Left kidney (tissue), 8 donors: ENCODE measurements at places on chromosomes 12 and 14. TPM values are rescaled to one million over a fixed set of nuclear protein-coding genes. Genes with fewer than 3 reads are reported as not detected.

DNA sequence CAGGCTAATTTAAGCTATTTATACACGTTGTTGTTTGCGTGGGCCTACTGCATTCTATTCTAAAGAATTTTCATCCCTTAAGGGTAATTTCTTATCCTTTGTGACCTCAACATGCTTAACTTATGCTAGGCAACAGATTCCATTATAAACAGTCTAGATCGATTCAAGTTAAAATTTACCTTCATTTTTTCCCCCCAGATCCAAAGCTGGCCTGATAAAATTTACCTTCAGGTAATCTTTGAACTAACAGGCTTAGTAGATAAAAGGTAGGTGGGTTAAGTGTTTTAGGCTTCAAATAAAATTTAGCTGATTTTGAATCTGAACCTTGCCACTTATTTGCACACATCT, 389 bp upstream of the CCNB1IP1 start:
- DNase-seq, result no peak

GRCh38 chr12:94938583-94938982, 64.9 kb downstream of the NDUFA12 start:
- DNase-seq, result no peak

DNA sequence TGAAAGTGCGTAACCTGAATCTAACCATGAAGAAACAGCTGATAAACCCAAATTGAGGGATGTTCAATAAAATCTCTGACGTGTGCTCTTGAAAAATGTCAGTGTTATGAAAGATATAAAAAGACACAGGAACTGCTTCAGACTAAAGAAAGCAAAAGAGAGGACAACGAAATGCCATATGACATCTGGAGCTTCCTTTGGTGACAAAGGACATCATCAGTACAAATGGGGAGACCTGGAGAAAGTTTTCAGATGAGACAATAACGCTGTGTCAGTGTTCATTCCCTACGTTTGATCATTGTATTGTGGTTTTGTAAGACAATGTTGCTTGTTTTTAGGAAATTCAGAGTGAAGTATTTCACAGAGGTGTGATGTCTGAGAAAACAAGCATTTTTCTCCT, 125.9 kb upstream of the MAP1LC3B2 start:
- no peak for DNase-seq

- DNase-seq, result no peak
Observed at GRCh38 chr14:31243860-31244259, 36.3 kb upstream of the HECTD1 start.

GRCh38 chr12:8064131-8064530, 2.0 kb downstream of the C3AR1 start:
- no peak for DNase-seq

GRCh38 chr14:23436327-23437132, 1.1 kb upstream of the MYH7 start:
- peak; percentile 92 for DNase-seq

- no peak for DNase-seq
Observed at GRCh38 chr14:54253195-54253947, 143.4 kb upstream of the CDKN3 start.

DNA sequence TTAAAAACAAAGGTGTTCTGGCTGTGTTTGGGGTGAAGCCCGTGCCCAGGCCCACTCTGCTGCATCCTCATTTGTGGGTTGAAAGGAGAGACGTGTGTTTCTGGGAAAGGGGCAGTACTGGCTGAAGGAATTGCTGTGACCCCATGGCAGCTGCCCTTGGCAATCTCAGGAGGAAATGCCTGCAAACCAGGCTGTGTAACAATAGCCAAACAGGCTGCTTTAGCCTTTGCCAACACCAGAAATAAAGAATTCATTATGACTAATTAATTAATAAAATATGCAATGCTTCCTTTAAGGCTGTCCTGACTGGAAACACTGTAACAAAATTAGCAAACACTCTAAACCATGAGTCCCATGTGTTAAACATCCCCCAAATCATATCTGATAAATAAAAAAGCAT, 53.0 kb upstream of the KRR1 start:
- DNase-seq, result no peak

GRCh38 chr12:106919910-106920544, 35.7 kb upstream of the TMEM263 start:
- peak; percentile 47 for DNase-seq

GRCh38 chr12:127729381-127729780, 537.6 kb upstream of the TMEM132C start:
- DNase-seq, result no peak

DNA sequence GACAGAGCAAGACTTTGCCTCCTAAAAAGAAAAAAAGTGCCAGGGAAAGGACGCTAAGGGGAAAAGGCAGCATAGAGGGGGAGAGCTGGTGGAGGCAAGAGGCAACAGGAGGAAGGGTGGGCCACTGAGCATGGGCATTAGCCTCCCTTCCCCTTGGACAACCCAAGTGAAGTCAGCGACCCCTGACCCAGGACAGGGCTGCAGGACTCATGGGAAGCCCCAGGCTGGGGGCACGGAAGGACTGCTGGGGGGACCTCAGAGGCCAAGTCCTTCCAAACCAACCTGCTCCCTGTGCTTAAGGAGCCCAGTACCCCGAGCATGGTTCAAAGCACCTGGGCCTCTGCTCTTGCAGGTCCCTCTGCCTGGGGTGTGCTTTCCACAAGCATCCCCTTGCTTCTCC, 27.5 kb downstream of the CMKLR1 start:
- DNase-seq, result no peak

- no peak for DNase-seq
Observed at GRCh38 chr12:96343347-96343954, 56.8 kb downstream of the CDK17 start.

GRCh38 chr12:74906224-74906623, 303.4 kb downstream of the KCNC2 start:
- DNase-seq, result no peak

DNA sequence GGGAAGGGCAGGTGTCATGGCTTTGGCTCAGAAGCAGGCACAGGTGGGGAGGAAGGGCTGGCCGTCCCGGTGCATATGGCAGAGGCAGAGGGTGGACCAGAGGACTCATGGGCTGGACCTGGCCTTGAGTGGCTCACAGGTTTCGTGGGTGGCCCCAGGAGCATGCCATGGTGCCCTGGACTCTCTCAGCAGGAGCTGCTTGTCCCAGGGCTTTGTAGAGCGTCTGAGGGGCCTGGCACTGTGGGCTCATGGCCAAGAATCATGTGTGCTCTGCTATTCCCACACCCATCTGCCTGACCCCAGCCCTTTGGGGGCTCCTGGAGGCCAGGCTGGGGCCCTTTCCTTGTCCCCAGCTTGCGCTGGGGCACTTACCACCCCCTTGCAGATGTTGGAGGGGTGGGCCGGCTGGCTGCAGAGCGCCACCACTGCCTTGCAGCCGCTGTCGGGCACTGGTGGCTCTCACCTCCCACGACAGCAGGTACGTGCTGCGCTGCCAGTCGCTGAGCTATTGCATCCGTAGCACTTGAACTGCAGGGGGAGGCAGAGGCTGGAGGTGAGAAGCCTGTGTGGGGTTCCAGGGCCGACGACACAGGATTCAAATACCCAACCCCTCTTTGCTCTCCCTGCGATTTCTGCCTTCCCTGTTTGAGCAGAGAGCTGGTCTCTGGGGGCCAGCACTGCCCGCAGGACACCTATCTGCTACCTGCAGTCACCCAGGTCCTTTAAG, 187.4 kb upstream of the PRMT8 start:
- DNase-seq, result no peak

SIX4 gene
- polyA plus RNA-seq, result 8.6 TPM

ABHD12B gene
- polyA plus RNA-seq, result 0.47 TPM

GOLGA5 gene
- 42.7 TPM for polyA plus RNA-seq
